ENCODE measurements at places on chromosomes 1 and 21. TPM values are rescaled to one million over a fixed set of nuclear protein-coding genes. Genes with fewer than 3 reads are reported as not detected.

DNA sequence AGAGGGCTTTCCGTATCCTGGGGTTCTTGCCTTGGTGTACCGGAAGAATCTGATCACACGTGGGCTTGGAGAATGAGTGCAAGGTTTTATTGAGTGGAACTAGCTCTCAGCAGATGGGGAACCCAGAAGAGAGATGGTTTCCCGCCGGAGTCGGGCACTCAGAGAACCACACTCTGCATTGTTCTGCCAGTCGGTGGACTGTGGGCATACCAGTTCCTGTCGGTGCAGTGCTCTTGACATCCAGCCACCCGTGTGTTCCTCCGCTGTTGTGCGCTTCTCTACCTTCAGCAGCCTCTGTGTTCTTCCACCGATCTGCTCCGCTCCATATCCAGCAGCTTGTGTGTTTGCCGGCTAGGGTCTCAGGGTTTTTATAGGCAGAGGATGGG lies 10.8 kb upstream of the PPIE start:
- DNase-seq: no peak

APCS gene
- total RNA-seq: not detected

ST6GALNAC3 gene
- total RNA-seq: 70.7 TPM

DNA sequence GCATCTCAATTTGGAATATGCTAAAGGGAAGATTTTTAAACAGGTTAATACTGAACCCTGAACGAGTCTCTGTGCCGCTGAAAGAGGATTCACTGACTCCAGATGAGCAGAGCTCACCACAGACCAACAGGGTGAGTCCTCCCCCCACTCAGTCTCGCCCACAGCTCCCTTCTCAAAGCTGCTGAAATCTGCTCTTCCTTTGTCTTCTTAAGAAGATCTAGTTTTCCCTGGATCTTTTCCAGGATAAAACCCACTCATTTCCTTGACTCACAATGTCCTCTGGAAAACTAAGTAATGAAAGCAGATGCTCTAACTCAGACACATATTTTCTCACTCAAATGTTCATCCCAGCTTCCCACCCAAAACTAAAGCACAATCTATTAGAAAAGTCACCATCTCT lies 447.0 kb upstream of the PKN2 start:
- no peak for DNase-seq

DNA sequence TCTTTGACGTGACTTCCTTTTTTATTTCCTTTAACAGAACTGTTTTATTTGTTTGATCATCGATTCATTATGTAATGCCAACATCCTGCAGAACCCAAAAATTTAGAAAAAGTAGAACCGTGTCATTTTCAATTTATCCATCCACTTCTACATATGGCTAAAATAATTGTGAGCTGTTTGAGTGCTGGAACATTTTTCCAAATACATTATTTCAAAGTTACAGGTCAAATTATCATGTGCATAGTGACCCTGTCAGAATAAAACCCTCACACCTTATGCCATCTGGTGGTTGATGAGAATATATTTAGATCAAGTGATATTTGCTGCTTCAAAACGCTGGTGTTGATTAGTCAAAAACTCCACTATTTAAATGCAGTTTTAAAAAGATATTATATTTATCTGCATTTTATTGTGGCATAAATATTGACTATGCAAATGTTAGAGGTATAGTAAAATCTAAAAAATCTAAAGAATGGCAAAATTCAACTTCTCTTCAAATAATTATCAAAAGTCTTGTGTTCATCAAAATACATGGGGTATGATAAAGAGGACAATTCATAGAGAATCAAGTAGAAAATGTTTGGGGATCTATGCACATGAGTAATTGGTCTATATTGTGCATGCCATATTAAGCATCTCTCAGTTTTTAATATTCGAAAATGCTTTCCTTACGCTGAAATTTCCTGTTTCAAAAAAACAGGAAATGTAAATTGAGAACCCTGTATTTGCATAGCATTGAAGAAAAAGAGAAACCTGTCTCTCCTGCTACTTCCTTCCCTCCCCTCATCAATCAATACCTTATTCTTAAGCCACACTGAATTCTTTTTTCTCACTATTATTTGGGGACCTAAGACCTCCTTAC lies 39.7 kb downstream of the UBE2U start:
- DNase-seq: peak; percentile 77
